ENCODE measurements at places on chromosomes 6 and 20.

GRCh38 chr20:48217190-48217589 is 431.9 kb upstream of the SULF2 start:
- no peak for DNase-seq

DNA sequence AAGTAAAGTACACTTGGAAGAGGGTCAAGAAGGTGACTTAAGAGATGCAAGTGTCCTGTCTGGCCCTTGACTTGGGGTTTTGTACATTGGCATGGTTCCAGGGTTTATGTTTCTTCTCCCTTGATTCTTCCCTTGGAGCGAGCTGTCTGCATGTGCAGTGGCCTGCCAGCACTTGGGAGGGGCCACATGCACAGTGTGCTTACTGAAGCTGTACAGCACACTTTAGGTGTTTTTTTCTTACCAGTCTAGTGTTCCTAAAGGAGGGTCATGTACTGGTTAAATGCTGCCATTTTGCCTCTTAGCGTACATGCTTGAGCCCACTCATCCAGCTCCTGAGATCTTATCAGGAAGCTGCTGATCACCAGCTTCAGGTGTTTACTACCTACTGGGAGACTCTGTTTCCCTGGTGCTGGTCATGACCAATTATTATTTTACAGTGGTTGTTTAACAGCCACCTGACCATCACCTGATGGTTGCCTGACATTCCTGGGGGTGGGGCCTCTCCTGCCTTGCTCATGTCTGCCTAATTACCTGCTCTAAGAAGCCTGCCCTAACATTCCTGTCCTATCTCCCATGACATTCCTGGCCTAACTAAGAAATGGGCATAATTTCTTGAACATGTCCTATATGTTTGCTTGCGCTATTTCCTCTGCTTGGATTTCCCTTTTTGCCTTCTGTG is 182.9 kb downstream of the MCHR2 start:
- DNase-seq: no peak

DNA sequence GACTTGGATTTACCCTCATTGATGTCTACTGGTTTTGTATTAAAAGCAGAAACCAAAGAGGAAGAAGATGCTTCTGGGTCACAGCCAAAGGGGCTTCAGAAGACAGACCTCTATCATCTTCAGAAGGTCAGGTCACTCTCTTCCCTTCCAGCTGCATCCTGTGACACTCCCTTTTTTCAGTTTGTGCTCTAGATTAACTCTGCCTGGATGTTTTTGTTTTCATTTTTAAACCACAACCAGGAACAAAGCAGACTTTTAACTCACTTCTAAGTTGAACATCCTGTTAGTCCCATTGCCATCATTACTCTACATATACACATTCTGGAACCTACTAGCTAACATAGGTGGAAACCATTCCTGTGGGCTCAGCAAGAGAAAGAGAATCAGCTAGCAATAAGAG is 45.2 kb downstream of the AKIRIN2 start:
- no peak for DNase-seq

DNA sequence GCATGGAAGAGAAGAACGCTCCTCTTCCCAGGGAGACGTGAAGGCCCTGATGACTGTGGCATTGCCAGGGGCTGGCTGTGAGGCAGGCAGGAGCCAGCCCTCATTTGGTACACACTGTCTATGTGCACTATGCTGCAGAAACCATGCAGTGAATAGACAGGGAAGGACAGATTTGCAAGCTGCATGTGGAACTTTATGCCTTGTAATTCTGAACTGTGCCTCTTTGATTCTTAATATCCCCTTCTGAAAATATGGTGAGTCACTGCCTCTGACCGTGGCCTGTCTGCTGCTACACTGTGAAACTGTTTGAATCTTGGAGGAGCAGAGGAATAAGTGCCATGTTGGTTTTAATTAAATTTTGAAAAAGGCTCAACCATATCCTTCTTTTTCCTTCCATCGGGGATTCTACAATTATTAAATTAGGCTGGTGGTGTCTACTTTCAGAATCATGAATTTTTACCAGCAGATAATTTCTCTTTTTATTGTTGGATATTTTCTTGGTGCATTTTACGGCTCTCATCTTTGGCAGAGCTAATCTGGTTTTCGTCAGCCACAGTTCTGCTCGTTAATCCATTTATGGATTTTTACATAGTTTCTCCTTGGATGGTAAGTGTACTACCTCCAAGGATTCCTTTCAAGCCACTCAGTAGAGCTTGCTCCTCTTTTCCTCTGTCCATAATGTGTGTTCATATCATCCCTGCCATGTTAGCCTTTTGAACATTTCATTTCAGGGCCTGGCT is 301.0 kb upstream of the SLC35B3 start:
- DNase-seq: no peak

DNA sequence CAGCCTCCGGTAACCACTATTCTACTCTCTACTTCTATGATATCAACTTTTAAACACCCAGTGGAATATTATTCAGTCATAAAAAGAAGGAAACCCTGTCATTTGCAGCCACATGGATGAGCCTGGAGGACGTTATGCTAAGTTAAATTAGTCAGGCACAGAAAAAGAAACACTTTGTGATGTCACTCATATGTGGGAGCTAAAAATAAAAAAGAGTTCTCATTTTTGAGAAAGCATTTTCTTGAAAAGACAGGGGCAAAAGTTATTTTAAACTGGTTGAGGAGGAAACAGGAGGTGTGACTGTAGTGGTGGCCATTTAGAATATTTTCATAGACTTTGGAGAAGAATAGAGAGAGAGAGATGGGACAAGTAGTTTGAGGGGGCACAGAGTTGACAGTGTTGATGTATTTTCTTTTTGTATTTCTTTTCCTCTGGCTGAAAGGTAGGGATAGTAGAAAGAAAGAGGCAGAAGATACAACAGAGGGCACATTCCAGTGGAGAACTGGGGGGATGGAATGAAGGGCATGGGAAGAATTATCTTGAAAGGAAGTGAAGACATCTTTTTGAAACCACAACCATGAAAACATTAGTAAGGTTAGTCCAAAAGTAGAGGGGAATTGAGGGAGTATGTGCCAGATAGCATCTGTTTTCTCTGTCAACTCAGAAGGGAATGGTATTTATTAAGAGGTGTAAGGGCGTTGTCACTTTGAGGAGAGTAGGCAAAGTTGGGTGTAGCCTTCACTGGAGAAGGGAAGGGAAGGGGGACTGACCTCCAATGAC is 181.3 kb upstream of the GMDS start:
- no peak for DNase-seq

GRCh38 chr6:150403458-150404246 is 34.8 kb downstream of the IYD start:
- DNase-seq: no peak

GRCh38 chr6:67717281-67717680 is 917.8 kb upstream of the ADGRB3 start:
- DNase-seq: no peak

- DNase-seq: no peak
Measured at GRCh38 chr20:50540620-50541605, 30.7 kb downstream of the PTPN1 start.

DNA sequence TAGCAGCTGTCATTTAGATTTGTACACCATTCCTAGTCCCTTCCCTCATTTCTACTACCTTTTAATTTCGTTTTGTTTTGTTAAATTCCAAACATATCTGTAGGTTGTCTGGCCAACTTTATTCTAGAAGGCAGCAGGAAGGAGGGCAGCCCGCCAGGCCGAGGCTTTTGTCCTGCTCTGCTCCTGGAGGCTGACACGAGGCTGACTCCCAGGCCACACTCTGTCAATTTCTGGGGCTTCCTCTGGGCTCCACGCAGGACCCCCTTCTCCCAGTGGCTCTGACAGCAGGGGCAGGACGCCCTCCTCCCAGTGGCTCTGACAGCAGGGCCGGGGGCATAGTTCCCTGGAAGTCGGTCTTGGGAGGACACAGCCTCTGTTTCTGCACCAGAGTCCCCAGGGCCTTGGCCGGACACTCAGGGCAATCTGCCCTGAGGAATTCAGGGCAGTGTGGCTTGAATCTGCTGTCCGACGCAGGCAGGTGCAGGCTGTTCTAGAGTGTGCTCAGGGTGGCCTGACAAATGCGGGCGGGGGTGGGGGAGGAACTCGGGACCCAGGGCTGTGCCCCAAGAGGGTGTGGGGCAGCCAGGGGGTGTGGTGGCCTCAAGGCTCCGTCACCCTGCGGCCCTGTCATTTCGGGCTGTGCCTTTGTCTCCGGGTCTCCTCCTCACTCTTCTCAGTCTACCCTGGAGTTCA is 11.8 kb downstream of the SMOC2 start:
- no peak for DNase-seq

DNA sequence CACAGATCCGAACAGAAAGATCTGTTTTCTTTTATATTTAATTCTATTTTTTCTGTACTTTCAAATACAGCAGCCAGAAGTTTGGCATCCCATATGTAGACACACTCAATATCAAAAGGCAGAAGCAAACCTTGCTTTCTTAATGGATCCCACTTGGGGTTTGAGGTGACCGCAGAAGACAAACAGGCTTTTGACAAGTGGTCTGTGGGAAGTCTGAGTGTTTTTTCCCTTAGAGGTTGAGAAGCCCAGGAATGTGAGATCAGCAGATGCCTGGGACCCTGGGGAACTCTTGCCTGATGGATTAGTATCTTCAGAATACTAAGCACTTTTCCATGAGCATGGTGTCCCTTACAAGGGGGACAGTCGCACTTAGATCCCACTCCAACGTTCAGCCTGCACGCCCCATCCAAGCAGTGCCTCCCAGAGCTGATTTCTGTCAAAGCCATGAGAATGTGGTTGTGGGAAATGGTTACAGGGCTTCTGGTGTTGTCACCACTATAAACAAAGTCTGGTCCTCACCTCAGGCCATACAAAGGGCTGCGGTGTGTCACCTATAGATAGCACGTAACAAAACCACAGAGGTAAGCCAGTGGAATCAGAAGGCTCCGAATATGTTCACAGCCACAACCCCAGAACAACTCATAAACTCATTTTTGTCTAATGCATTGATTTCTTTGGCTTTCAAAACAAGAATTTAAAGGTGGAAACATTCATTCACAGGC is 12.7 kb downstream of the IL17F start:
- no peak for DNase-seq

GRCh38 chr20:21273755-21274386 is 29.3 kb upstream of the XRN2 start:
- DNase-seq: no peak

GRCh38 chr6:33372526-33373123 is 19.0 kb upstream of the KIFC1 start:
- DNase-seq: no peak

- DNase-seq: peak; percentile 93
Measured at GRCh38 chr20:46117704-46118467, at the start of gene CD40. CD40 (plus strand) TSS chr20:46118314; CDS start chr20:46118344, 30 bp downstream.

DNA sequence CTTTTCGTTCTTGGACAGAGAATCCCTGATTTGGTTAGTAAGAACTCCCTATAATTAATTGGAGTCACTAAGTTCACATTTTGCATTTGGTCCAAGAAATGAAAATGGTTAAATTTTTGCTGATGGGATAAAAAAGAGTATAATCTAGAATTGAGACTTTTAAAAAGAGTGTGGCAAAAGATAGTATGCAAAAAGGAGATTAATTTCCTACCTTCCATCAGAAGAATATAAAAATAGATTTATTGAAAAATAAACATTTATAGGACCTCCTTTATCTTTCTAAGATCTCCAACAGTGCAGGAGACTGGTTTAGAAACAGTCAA is 105.5 kb upstream of the EEF1E1 start:
- DNase-seq: no peak

All from vagina (tissue), 2 donors.